ENCODE measurements at places on chromosomes 12 and 14. TPM values are rescaled to one million over a fixed set of nuclear protein-coding genes. Genes with fewer than 3 reads are reported as not detected.

The GCH1 gene
- polyA plus RNA-seq, result 4.9 TPM

The SERPINA12 gene
- not detected for polyA plus RNA-seq

The GUCY2C gene
- 0.06 TPM for polyA plus RNA-seq

The SMOC1 gene
- 4.1 TPM for polyA plus RNA-seq

The C12orf50 gene
- polyA plus RNA-seq, result 0.30 TPM

The RTN1 gene
- polyA plus RNA-seq, result 1,179 TPM

The TAOK3 gene
- 139 TPM for polyA plus RNA-seq

The CAPZA3 gene
- not detected for polyA plus RNA-seq

The OASL gene
- polyA plus RNA-seq, result 0.42 TPM

The ABCB9 gene
- 19.5 TPM for polyA plus RNA-seq

The TAS2R30 gene
- polyA plus RNA-seq, result 0.53 TPM

The YLPM1 gene
- 75.1 TPM for polyA plus RNA-seq

The PRICKLE1 gene
- 20.6 TPM for polyA plus RNA-seq
